ENCODE measurements at places on chromosomes 12 and 14.

DNA sequence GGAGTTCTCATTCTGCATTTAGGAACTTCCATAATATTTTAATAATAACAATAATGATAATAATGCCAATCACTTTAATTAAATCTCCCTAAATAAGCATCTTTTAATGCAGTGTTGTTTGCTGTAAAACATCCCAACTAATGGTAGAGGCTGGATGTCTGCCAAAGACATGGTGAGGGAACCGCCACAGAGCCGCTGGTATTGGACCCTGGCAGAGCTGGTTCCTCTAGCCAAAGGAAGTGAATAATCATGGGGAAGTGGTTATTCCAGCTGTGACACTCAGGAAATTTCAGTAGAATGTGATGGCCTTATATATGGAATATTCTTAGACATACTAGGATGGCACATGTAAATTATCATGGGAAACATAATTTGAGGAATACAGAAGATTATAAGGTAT is 483.3 kb downstream of the ZFP36L1 start:
- DNase-seq, result no peak

DNA sequence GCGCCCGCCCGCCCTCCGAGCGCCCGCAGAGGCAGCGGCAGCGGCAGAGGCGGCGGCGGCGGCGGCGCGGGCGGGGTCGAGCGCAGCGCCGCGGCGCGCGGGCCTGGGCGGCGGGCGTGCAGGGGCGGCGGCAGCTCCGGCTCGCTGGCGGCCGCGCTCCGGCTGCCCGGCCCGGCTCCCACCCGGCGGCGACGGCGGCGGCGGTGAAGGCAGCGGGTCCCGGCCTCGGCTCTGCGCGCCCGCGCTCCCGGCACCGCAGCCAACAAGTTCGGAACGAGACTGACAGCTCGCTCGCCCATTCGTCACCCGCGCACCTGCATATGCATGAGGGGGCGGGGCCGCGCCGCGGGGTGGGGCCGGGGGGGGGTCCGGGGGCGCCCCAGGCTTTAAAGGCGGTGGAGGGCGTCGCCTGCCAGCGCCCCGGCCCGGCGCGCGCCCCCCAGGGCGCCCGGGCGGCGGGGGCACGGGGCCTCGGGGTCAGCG is at the start of gene JAG2:
Gene JAG2, minus strand, starts transcription at position 281 of the 483 bp plus-strand sequence. CDS start 356 bp downstream, outside the sequence.
- peak; percentile 61 for DNase-seq

GRCh38 chr14:61636291-61636690 is 59.0 kb upstream of the HIF1A start:
- no peak for DNase-seq

GRCh38 chr14:94998685-94999084 is 158.6 kb downstream of the DICER1 start:
- DNase-seq, result no peak

- DNase-seq, result no peak
Measured at GRCh38 chr12:13713556-13714410, 267.6 kb downstream of the GRIN2B start.

DNA sequence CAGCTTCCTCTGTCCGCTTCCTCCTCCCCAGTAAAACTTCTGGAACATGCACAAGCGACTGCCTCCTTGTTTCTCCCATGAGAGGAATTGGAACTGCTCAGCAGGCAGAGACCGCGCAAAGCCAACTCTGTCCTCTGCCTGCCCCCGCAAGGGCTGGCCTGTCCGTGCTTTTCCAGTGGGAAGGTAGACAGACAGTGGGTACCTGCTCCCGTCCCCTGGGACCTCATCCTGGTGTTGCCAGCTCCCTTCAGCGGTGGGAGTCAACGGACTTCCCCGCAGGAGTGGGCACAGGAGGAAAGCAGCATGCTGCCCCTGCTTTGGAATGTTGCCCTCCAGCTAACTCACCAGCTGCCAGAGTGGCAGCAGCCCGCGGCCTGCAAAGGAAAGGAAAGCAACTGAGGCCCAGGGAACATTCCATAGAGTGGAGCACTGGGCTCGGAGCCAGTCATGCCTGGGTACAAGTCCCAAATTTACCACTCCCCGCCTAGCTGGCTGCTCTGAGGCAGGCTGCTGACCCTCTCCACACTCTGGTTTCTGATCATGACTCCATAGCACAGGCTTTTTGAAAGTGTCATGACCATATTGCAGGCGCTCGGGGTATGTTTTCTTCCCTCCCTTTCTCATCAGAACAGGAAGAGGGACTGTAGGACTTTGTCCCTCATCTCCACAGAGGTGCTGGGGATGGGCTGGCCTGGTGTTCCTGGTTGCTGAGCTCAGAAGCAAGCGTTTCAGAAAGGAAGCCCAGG is 89.2 kb upstream of the CLMN start:
- DNase-seq, result no peak

DNA sequence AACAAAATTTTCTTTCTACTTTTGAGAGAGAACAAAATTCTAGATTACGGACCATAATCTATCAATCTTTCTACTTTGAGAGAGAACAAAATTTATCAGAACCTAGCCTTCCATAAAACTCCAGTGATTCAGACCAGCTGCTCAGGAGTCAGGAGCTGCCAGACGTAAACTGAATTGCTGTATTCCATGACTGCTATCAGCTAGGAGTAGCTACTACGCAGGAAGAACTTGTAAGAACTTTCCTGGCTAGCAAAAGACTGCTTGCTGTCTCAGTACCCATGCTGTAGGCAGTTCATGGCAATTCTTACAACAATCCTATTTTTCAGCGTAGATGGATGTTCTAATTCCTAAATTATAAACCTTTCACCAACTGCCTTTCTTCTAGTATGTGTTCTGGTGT is 73.3 kb downstream of the MED13L start:
- DNase-seq, result no peak

DNA sequence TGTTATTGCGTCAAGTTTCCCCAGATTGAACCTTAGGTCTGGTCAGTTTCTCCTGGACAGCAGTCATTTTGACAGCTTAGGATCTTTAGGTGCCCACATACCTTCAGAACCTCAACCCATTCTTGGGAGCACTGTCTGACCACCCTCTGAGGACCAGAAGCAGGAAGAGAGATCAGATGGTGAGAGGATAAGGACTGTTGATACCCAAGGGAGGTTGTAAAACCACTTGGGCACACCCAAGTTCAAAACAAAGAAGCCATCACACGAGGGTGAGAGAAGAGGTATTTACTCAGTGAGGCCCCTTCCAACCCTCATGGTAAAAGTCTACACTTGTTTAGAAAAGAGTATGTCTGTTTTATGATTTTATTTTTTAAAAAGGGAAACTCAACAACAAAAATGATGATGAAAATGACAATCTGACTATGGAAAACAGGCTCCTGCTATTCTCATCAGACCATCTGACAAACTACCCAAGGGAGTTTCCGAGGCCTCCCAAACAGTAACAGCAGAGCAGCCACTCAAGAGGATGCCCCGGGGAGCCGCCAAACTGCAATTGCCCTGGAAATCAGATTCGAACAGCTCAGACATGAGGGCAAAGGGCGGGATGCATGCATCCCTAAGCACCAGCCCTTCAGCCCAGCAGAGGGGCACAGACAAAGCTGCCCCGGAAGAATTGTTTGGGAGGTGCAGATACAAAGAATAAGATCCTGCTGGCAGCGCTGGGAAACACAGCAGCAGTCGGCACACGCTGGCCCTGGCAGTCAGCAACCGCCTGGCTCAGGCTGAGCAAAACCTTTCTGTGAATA is 162.6 kb upstream of the PLEKHG7 start:
- peak; percentile 39 for DNase-seq

- no peak for DNase-seq
Measured at GRCh38 chr14:101819251-101819990, 57.9 kb downstream of the PPP2R5C start.

- DNase-seq, result no peak
Measured at GRCh38 chr12:132380641-132381040, 51.3 kb upstream of the GALNT9 start.

- no peak for DNase-seq
Measured at GRCh38 chr12:48965298-48965838, 6.2 kb downstream of the WNT10B start.

DNA sequence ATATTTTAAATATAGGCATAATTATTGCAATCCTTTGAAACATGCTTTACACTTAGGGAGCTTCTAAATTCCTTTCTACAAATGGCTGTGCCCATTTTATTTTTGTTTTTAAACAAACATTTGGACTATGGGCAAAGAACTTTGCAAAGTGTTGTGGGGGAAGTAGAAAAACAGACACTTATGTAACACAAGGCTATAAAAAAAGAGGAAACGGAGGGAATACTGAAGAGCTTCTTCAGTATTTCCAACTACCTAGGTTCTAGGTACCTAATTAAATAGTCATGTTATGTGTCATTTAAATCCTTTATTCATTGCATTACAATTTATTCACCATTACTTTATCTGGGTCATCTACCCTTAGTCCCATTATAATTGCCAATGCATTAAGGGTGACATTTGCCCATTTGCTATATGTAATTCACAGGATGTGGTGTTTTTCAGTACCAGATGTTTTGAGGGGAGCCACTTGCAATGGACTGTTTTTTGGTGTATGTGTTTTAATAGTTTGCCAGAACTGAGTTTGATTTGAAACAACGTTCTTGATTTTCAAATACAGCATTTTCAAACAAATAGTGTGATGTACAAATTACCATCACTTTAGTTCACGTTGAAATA is 1.5 kb upstream of the MSRB3 start:
- DNase-seq, result no peak

GRCh38 chr12:80848858-80849257 is 88.9 kb downstream of the LIN7A start:
- no peak for DNase-seq

- DNase-seq, result no peak
Measured at GRCh38 chr12:80681786-80682185, 25.6 kb upstream of the MYF6 start.

DNA sequence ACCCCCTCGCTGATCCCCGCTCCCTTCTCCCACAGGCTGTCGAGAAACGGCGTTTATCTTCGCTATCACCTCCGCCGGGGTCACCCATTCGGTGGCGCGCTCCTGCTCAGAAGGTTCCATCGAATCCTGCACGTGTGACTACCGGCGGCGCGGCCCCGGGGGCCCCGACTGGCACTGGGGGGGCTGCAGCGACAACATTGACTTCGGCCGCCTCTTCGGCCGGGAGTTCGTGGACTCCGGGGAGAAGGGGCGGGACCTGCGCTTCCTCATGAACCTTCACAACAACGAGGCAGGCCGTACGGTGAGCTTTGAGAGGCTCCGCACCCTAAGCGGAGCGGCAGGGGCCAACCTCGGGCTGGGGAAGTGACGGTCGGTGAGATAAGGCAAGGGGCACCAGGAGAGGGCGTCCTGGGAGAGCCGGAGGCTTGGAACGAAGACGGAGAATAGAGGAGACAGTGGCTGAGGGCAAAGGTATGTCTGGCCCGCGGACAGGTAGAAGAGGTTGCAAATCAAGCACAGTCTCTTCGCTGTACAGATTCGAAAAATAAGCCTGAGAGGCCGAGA is 2.3 kb downstream of the WNT1 start:
- no peak for DNase-seq

DNA sequence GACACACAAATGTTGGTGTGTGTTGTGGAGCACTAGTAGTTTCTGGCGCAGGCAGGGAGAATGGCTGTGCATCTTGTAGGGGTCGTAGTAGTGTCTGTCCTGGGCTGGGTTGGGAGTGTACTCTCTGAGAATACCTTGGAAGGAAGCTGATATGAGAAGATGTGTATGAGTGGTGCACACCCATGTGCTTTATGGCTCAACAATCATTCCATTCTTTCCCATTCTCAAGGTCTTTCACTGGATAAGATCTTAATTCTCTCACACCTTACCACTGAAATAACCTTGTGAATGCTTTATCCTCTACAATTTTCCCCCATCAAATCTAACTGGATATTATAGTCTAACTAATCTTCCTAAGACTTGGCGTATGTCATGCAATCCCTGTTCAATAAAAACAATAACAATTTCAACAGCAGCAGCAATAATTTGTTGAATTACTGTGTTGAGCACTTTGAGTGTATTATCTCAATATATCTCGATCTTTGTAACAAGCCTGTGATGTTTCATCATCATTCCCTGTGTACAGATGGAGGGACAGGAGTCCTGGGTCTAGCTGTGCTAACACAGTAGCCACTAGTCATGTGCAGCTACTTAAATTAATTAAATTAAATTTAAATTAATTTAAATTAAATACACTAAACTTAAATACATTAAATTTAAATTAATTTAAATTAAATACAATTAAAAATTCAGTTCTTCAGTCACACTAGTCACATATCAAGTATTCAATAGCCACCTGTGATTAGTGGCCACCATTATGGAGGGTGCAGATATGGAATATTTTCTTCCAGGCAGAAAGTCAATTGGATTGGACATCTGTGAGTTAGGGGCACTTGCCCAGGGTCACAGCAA is 3.6 kb upstream of the SLC48A1 start:
- no peak for DNase-seq

DNA sequence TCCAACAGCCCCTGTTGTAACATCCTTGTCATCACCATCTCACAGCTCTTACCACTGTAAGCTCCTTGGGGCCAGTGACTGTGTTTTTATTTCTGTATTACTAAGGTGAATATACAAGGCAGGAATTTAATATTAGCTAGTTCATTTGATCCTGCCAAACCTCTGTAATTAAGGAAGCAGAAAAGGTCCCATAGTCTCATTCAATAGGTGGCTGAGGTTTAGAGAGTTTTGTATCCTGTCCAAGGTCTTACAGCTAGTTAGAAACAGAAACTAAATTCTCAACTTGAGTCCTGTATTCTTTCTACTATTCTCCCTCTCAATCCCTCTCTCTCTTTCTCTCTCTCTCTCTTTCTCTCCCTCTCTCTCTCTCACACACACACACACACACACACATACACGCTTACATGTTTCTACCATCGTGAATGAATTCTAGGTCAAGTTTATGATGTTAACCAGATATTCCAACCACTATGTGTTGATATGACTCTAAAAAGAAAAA is 543 bp upstream of the GLIPR1 start:
- no peak for DNase-seq

DNA sequence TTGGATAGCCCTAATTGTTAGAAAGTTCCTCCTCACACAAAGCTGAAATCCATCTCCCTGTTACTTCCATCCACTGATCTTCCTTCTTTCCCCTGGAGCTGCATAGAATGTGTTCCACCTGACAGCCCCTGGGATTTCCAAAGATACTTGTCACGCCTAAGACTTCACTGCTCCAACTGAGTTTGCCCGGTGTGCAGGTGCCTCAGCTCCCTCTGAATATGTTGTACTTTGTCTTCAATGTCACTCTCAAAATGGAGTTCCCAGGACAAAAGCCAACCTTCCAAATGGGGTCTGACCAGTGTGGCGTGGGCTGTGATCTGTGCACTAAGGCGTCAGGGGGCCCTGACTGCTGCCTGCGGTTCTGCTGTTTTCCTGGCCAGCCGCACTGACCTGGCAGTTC is 42.8 kb downstream of the CACNA2D4 start:
- no peak for DNase-seq

Data from NCI-H510A (cell line).